ENCODE measurements at places on chromosomes 11 and 22.
A peak's percentile ranks its signal among the peaks of the same experiment; 100 is the strongest.

- no peak for DNase-seq
Observed at GRCh38 chr11:88474655-88475054, 137.1 kb upstream of the CTSC start.

GRCh38 chr11:28442131-28442530, 333.9 kb downstream of the METTL15 start:
- DNase-seq, result no peak

- DNase-seq, result no peak
Observed at GRCh38 chr22:20267441-20268278, 458 bp downstream of the RTN4R start.

GRCh38 chr22:44668190-44668885, 33.7 kb upstream of the PRR5 start:
- no peak for DNase-seq

DNA sequence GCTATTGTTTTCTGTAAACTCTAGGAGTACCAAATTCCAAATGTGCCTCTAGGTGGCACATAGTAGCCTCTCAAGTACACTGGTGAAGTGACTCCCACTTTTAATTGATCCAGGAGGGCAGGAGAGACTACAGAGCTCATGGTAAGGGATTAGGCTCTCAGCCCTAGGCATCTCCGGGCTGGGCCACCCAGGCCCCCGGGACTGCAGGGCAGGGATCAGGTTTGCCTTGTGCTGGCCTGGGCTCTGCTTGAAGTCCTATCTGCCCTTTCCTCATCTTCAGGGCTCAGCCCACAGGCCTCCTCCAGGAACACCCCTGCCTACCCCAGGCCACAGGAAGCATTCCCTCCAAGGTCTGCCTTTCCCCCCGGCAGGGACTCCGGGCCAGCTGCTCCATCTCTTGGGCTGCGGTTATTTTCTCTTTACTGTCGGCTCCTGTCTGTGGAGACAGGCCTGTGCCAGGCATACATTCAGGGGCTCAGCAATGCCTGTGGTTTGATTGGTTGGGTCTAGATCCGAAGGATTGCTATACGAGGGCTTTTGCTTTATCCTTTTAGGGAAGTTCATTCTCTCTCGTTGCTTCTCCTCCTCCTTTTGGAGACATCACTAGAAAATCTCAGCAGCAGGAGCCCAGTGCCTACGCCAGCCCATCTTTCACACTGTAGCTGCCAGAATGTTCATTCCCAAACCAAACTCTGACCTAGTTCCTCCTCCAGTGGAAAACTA, 32.8 kb downstream of the PARVA start:
- peak; percentile 97 for DNase-seq

DNA sequence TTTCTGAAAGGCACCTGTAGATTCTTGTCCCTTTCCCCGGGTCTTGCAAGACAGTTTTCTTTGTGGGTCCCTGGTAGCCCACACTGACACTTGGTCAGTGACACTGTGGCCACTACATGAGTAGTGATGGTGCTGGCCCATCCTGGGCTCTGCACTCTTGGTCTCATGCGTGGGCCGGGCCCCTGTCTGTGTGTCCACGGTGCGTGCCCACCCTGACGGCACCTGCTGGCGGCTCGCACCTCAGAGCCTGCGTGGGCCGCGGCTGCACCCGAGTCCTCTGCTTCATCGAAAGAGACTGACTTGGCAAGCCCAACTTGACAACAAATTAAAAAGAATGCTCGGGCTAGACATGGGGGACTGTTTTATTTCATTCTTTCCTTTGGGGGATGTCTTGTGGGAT, 37.5 kb downstream of the ADAMTS15 start:
- no peak for DNase-seq

GRCh38 chr11:26572770-26573402, 823 bp upstream of the MUC15 start:
- DNase-seq, result no peak

DNA sequence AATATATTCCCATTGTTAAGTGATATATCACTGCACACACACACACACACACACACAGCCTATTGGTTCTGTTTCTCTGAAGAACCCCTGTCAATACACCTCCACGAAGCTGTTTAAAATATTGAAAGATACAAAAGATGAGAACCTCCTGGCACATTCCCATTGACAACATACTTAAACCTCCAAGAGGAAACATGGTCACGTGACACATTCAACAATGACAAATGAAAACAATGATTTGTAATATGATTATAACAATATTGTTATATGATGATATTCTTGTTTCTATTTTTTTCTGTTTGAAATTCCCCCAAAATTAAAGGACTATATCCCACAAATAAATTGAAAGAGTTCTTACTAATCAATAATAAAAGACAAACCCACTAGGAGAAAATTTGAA, 1344.9 kb downstream of the BRD1 start:
- peak; percentile 23 for DNase-seq

GRCh38 chr11:65641297-65642013, 3.6 kb downstream of the SIPA1 start:
- no peak for DNase-seq

DNA sequence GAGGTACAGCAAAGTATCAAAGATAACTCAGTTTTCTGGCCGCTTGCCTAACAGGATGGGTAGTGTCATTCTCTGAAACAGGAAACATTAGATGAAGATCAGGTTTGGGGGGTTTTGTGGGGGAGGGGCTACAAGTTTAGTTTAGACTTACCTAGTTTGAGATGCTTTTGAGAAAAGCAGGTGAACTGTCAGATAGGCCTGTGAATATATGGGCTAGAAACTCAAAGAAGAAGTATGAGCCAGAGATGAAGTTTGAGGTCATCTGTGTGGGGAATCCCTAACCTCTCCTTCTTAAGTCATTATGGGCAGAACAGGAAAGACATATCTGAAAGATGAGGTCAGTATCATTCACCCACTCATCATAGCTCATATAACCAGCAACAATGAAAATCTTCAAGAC, 11.9 kb downstream of the HOATZ start:
- peak; percentile 68 for DNase-seq

DNA sequence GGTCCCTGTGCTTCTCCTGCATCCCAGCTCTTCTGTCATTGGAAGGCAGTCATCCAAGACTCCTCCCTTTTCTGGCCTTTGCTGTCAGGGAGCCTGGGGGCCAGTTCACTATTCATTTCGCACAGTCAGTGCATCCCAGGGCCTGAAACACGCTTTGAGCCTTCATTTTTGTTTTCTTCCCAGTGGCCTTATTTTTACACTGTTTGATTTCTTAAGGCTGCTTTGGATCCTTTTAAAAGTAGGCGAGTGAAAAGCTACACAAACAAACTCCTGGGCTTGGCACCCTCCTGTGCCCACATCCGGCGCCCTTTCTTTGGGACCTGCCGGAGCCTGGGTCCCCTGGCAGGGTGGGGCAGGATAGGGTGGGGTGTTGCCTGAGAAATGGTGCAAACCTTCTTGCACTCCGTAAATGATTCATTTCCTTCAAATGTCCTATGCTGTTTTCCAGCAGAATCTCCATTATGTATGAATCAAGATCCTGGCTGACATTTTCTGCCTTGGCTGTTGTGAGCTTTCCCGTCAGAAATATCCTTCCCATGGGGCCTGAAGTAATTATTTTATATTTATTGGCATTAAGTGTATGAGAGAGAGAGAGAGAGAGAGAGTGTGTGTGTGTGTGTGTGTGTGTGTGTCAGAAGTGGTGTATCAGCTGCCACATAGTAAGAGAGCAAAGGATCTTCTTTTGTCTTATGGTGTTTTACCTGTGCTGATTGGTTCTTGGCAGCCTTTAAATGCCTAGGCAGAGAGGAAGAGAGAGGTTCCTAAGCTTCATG, 45.6 kb downstream of the BCR start:
- DNase-seq, result peak; percentile 56

- peak; percentile 90 for DNase-seq
Observed at GRCh38 chr22:27139935-27140511, 482.6 kb downstream of the MIAT start.

GRCh38 chr11:32870676-32871075, 21.9 kb upstream of the QSER1 start:
- no peak for DNase-seq

DNA sequence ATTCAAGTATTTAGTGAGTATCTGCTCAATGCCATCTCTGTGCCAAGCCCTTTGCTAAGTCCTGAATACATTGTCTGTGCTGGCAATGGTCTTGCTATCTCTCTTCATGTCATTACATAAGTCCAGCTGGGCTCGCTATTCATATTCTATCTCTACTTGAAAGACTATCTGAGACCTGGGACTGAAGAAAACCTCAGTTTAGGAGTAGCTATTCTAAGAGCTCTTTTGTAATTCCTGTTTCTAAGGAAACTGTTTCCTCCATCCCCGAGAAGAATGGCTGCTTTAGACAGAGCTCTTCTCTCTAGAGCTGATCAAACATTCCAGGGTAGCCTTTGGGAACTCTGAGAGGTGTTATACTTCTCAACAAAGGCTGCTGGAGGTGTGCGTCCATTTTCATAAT, 33.0 kb downstream of the SLC17A6 start:
- no peak for DNase-seq

- DNase-seq, result peak; percentile 73
Observed at GRCh38 chr11:72471005-72471898, 36.9 kb upstream of the CLPB start.

DNA sequence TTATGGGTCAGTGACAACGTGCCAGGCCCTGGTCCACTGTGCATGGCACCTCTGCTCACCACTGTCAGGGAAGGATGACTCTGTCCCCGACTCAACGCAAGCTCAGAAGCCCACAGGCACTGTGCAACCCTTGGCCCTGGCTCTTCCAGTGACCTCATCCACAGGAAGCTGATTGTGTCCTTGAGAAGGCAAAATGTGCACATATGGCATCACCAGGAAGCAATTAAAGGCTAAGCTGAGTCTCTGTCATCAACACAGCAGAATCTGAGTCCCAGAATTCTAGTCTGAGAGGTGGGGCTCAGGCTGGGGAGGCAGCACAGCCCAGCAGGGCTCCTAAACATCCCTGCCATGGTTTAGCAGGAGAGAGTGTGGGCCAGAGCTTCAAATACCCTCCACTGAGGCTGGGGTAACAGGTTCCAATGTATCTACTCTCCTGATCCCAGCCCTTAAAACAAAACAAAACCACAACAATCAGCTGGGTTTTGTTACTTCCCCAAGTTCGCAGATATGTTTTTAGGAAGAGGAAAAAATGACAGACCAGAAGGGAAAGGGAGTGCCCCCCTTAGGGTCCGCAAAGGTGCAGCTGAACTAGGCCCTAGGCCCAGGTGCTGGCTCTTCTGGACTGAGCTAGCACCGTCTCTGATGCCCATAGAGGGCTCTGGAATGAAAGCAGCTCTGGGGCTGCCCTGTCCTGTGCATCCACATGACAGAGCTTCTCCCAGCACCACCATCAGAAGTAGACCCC, 33.5 kb upstream of the GNAZ start:
- peak; percentile 29 for DNase-seq

- peak; percentile 64 for DNase-seq
Observed at GRCh38 chr11:32071811-32072210, 19.1 kb upstream of the RCN1 start.

DNA sequence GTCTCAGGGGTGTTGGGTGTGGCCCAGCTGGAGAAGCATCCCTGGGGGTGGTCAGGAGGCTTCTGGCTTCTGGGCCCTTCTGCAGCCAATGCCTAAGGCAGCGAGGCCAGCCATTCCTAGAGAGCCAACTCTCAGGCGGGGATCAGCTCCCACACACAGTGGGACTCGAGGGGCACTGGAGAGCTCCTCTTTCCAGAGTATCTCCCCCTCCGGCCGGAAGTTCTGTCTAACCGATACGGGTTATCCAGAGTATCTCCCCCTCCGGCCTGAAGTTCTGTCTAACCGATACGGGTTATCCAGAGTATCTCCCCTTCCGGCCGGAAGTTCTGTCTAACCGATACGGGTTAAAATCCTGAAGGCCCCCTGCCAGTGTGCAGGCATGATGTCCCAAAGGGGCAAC, 71.2 kb upstream of the B3GAT1 start:
- DNase-seq, result no peak

GRCh38 chr22:24067587-24068376, 56.7 kb downstream of the CABIN1 start:
- no peak for DNase-seq

GRCh38 chr11:73977856-73978519, 4.7 kb downstream of the UCP2 start:
- no peak for DNase-seq

DNA sequence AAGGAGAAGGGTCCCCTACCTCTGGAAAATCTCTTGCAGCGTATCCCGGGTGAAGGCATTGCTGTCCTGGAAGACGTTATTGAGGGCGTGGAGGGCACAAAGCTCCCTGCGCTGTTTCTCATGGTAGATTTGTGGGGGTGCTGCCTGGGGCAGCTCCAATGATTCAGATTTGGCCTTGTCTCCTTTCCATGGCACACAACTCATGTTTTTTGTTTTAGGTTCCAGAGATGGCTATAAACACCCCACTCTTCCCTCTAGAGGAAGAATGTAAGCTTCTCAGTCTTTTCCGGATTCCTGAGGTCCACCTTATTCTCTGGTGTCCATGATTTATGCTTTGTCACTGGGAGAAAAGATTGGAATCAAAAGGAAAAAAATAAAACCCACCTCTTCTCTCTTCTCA, 959 bp downstream of the JOSD1 start:
- peak; percentile 45 for DNase-seq

- DNase-seq, result no peak
Observed at GRCh38 chr11:77249427-77249826, 52.1 kb downstream of the GDPD4 start.

DNA sequence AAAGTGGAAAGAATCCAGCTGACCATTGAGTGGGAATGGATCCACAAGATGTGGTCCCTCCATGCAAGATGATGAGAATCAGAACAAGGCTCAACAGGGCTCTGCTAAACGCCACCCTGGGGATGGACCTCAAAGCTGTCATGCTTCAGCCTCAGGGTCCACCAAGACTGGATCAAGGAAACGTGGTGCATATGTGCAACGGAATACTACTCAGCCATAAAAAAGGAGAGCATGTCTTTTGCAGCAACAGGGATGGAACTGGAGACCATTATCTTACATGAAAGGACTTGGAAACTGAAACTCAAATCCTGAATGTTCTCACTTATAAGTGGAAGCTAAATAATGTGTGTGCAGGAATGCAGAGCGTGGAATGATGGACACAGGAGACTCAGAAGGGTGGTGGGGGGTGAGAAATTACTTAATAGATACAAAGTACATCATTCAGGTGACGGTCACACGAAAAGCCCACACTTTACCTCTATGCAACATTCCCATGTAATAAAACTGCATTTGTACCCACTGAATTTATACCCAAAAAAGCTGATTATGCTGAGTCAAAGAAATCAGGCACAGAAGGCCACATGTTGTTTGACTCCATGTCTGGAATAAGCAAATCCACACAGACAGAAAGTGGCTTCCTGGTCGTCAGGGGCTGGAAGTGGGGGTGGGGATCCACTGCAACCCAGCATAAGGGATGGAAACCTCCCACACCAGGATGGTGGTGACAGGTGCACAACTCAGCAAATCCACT, 116.1 kb downstream of the SHANK2 start:
- no peak for DNase-seq
